ENCODE measurements at places on chromosomes 11 and 22. TPM values are rescaled to one million over a fixed set of nuclear protein-coding genes. Genes with fewer than 3 reads are reported as not detected.

The BBOX1 gene
- 4.2 TPM for total RNA-seq

The LDHAL6A gene
- total RNA-seq: 0.25 TPM

The TRIM51 gene
- not detected for total RNA-seq

The FDX1 gene
- 10.1 TPM for total RNA-seq

The GTSE1 gene
- 1.7 TPM for total RNA-seq

The RFPL1 gene
- not detected for total RNA-seq

The GALR3 gene
- total RNA-seq: not detected

The CAPN5 gene
- 12.3 TPM for total RNA-seq

The ABCC8 gene
- 11.3 TPM for total RNA-seq

The PUS3 gene
- 9.3 TPM for total RNA-seq

The VPREB3 gene
- total RNA-seq: not detected

The OR1S2 gene
- not detected for total RNA-seq

The OR4A16 gene
- total RNA-seq: not detected

The GDPD4 gene
- not detected for total RNA-seq

The NCAM1 gene
- 514 TPM for total RNA-seq

The PACSIN3 gene
- 3.4 TPM for total RNA-seq

The SHANK2 gene
- 41.6 TPM for total RNA-seq

The DDI1 gene
- not detected for total RNA-seq

The CSTF3 gene
- 42.8 TPM for total RNA-seq

The RFPL2 gene
- 0.49 TPM for total RNA-seq

The XKR3 gene
- not detected for total RNA-seq

The AGBL2 gene
- 0.25 TPM for total RNA-seq

The TMPRSS4 gene
- total RNA-seq: 0.74 TPM

Data from temporal lobe (tissue), 4 donors.